NCI-H1694 (cell line): ENCODE measurements at places on chromosomes 2 and 18.

DNA sequence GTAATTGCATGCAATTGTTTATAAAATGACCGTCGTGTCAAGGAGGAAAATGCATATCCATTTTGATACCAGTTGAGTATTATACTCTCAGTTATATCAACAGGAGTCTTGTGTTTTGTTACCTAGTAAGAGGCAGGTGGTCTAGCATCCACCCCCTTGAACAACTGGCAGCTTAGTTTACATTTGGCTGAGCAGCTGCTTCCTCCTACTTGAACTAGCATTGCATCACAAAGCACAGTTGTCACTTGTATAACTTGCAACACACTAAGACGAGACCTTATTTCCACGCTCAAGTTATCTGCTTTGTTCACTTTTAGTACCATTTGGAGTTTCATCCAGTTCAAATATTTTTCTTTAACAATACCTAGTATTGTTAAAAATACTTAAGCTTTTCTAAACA lies 75.4 kb upstream of the UBE2E3 start:
- no peak for DNase-seq

DNA sequence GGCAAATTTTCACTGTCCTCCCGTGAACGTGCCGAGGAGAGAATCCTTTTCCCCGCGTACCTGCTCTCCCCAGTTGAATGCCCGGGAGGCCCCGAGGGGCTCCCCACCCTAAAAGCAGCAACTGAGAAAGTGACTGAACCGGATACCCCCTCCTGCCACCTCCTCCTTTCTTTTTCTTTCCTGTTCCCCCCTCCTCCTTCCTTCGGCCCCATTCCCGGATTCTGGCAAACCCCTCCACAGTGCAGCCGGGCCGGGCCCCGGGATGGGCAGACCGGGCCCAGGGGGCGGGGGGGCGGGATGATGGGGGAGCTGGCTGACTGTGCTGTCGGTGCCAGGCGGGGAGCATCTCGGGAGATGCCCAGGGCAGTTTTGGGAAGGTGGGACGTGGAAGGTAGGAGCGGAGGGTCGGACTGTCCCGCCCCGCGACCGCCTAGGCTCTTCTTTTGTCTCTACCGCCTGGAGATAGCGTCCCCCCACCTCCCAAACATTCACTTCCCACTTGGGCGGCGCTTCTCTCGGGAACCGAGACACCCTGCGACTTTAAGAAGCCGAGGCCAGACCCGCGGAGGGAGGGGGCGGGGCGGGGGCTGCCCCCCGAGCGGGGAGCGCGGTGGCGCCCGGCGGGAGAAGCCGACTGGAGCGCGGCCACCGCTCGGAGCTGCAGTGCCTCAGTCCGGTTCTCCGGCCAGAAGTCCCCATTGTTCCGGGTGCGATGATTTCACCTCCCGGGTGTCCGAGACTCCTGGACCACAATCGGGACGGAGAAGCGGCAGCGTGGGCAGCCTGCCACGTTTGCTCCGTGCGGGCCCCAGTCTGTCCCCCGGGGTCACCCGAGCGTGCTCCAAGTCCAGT lies 8.2 kb downstream of the DLX2 start:
- no peak for DNase-seq

DNA sequence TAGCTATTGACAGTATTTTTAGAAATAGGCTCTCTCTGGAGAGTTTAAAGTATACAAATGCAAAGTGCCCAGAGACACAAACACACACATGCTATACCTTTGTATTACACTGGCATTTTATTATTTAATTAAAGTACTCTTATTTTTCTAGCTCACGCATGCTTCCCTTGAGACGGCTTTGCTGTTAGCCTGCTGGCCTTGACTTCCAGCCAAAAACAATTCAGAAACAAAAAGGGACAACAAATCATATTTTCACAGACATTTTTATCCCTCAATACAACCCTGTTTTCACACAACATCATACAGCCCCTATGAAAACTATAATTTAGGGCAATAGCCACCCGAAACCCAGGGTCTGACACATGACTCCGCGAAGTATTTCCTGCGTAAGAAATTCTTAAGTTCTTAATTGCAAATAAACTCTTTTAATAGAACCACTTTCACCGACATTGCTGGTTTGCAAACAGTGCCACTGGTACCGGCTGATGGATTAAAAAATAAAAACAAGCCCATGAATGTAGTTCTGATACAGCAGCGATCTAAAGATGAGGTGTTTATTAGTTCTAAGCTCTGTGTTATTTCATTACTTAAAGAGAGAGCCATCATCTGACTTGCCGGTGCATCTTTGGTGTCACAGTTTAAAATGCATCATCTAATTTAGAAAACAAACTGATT lies 185.1 kb downstream of the TCF4 start:
- no peak for DNase-seq

DNA sequence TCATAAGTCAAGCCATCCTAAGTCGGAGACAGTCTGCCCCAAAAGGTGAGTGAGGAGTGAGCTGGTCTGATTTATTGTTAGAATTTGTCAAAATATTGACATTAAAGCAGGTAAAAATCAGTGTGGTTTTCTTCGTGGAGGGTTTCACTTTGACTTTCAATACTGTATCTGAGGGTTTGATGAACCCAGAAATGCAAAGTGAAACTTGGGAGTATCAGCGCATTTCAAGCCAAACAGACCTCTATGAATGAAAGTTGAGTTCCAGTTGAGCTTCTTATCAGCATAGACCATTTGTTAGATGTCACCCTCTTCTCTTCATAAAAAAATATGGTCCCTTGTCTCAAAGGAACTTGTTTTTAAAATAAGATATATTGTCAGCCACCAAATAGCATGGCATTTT lies 21.7 kb upstream of the CXCR4 start:
- DNase-seq: no peak

- no peak for DNase-seq
These were observed 16.1 kb upstream of the ADI1 start for GRCh38 chr2:3535467-3535793.

- DNase-seq: no peak
These were observed 43.3 kb upstream of the AAK1 start for GRCh38 chr2:69686813-69687212.

GRCh38 chr2:132403146-132403545 lies 13.5 kb upstream of the GPR39 start:
- DNase-seq: peak; percentile 84

DNA sequence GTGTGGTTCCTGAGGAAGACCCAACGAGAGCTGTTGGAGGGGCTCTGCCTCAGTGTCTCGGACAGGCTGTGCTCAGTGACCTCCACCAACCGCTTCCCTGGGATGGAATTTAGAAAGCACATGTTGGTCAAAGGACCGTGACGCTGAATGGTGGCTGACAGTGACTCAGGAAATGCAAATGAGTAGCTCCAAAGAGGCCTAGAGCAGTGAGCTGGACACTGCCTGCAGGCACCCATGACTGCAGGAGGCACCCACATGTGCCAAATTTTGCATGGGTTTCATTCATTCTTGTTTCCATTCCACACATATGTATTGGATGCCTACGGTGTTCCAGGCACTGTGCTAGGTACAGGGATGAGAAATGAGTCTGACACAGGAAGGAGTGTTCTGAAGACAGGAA lies 46.4 kb downstream of the ACKR3 start:
- DNase-seq: no peak

GRCh38 chr2:10188729-10189305 lies 66.3 kb downstream of the RRM2 start:
- DNase-seq: no peak

DNA sequence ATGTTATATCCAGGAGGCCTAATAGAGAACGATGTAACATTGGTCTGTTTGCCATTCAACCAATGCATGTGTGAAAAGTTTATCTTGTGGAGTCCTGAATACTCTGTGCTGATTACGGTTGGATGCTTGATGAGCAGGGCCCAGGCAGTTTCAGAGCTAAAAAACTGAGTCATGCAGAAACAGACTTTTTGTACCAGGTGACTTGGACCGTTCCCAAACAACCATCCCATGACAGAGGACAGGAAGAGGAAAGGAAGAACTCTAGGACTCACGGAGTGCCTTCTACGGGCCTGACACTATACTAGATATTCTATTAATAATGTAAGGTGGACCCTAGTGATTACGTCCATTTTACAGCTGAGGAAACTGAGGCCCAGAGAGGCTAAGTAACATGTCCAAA lies 142.1 kb downstream of the ARHGAP28 start:
- no peak for DNase-seq

GRCh38 chr2:206275312-206276055 lies 1.0 kb downstream of the ZDBF2 start:
- DNase-seq: peak; percentile 43

DNA sequence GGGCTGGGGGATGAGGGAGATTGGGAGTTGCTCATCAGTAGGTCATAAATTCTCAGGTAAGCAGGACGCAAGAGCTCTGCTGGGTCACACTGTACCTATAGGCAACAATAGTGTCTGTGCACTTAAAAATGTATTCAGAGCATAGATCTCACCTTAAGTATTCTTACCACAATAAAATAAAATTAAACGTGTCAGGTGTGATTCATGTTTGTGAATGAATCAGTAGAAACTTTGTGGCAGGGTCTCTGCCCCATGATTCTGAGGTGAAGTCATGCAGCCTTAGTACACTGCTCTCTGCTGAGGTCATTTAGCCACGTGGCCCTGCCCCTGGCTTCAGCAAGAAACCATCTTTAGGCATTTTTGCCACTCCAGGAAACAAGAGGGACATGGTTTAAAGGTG lies 253.8 kb downstream of the FBXO15 start:
- DNase-seq: no peak

DNA sequence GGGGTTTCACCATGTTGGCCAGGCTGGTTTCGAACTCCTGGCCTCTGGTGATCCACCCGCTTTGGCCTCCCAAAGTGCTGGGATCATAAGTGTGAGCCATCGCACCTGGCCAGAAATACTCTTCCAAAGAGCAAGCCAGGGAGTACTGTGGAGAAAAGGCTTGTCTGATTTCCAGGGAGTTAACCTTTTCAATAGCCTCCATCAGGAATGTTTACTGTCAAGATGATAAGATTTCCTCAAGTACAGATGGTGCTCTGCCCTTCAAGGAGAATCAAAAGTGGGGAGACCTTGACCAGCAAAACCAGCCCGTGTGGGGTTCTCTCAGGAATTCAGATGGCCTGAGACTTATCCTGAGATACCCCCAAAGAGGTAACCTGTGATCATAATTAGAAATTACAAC lies 237.2 kb downstream of the PRKCE start:
- DNase-seq: no peak

GRCh38 chr2:106282462-106283170 lies 88.5 kb upstream of the UXS1 start:
- no peak for DNase-seq

DNA sequence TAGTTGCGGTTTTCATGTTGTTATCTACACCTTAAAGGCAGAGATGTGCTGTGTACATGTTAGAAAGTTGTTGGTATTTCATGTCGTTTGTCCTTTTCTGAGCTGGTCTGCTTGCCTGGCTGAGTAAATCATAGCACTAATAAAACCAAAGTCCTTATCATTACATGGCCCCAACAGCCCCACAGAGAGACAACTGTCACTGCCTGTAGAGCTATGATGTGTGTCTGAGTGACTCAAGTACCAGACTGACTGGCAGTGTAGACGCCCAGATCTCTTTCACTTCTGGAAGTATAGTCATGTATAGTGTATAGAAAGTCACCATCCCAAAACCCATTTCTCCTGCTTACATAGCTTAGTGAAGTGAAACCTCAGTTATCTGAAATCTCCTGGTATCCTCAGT lies 4.3 kb downstream of the SOCS6 start:
- no peak for DNase-seq

- DNase-seq: peak; percentile 8
These were observed 57.0 kb downstream of the ZNF407 start for GRCh38 chr18:74654638-74655037.

DNA sequence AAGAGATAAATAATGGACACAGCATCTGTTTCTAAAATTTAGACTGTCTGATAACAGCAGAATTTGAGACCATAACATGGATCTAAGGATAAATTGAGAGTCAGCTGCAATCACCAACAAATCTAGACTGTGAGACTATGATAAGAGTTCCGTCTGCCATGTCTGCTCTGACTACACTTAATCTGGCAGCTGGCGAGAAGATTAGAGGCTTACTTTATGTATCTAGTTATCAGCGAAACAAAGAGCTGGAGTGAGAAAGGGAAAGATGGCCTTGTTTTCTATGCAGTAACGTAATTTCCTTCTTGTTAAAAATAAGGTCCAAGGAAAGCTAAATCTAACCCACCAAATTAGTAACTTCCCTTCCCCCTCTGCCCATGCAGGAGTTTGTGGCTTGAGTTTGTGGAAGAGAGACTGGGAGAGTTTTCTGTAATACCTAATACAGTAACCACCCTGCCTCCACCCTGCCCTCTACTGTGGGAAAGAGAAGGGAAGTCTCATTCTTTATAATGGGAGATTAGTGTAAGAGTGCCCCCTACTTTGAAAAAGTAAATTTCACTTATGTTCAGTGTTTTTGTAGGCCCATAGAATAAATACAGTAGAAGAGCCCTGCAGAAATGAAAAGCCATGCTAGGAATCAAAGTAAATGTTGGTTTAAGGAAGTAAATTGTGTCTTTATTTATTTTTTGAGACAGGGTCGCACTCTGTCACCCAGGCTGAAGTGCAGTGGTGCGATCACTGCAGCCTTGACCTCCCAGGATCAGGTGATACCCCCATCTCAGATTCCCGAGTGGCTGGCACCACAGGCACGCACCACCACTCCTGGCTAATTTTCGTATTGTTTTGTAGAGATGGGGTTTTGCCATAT lies 27.5 kb downstream of the EML4 start:
- DNase-seq: peak; percentile 40

GRCh38 chr2:28327581-28327955 lies 65.1 kb upstream of the FOSL2 start:
- no peak for DNase-seq

DNA sequence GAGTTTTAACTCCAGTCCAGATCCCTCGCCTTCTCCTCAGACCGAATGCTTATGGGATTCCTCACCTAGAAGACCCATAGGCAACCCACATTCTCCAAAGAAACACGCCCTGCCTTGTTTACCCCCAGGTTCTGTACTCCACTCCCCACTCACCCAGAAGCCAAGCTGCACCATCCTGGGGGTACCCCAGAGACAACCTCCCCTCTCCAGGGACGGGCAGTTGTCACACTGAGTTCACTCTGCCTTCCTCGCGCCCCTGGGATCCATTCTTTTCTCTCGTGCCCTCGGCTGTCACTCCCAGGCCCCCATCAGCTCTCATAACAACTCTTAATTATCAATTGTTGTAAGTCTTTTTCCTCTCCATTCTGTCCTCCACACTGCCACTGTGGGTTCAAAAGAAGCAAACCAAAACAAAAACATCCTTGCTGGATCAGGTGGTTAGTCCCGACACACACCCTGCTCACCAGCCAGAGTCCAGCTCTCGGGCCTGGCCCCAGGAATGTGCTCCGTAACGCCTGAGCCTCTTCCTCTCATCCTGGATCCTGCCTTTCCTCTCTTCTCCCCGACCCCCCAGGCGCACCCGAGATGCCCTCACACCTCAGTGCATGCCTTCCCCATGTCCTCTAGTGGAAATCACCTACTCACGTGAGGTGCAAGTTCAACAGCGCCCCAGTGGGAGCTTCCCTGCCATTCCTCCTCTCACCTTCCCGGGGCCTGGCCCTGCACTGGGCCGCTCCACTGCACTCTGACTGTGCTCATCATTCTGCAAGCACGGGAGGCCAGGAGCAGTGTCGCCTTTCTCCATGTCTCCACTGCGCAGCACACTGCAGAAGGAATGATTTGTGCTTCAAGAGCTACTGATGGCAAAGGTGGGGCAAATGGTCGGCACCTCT lies 20.7 kb downstream of the COX7A2L start:
- DNase-seq: no peak

GRCh38 chr2:105121434-105121833 lies 83.6 kb downstream of the MRPS9 start:
- DNase-seq: no peak
